ENCODE measurements at places on chromosomes 1 and 21. TPM values are rescaled to one million over a fixed set of nuclear protein-coding genes. Genes with fewer than 3 reads are reported as not detected.

DNA sequence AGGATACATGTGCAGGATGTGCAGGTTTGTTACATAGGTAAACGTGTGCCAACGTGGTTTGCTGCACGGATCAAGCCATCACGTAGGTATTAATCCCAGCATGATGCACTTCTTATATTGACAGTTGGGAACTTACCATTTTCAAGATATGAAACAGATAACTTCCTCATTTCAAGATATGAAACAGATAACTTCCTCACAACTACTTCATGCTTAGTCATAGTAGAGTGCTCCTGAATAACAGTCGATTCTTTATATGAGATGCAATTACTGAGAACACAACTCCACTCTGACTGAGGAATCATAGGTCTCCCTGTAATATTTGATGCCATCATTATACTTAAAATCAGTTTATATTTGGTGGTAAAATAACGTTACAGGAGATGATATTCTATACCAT lies 1124.3 kb downstream of the AMY1C start:
- H3K27ac ChIP-seq, result no peak overlapping the region
- H3K36me3 ChIP-seq, result no peaks in the 10 kb centered on the region
- no peaks in the 10 kb centered on the region for H3K27me3 ChIP-seq
- H3K4me1 ChIP-seq, result no peaks in the 10 kb centered on the region
- no peak for DNase-seq

GRCh38 chr1:61425040-61425439 lies 299.9 kb downstream of the TM2D1 start:
- no peak overlapping the region for H3K27ac ChIP-seq
- H3K27me3 ChIP-seq, result no peaks in the 10 kb centered on the region
- H3K36me3 ChIP-seq, result peaks cover 21% of the 10 kb centered on the region
- H3K4me3 ChIP-seq, result no peak overlapping the region
- no peaks in the 10 kb centered on the region for H3K4me1 ChIP-seq

DNA sequence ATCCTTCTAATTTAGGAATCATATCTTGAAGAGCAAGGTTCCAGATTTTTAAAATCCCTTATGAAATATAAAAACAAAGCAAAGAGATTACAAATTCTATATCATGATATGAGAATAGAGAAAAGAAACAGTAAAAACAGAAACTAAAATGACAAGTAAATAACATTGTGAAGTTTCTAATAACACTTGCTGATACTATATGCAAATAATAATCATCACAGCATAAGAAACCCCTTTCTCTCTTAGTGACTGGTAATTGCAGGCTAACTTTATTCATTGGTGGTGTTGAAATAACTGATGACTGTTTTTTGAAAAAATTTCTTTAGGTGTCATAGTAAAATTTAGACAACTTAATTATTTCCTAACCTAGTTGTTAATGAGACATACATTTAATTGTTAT lies 281.6 kb downstream of the PLA2G4A start:
- H3K36me3 ChIP-seq, result no peaks in the 10 kb centered on the region
- no peak for DNase-seq
- no peaks in the 10 kb centered on the region for H3K27me3 ChIP-seq

AADACL4 gene
- total RNA-seq, result not detected

PRAMEF27 gene
- not detected for total RNA-seq

All from tibial nerve (tissue), 4 donors.